Astrocyte of the cerebellum (primary cell): ENCODE measurements at places on chromosomes 11 and 22.
A peak's percentile ranks its signal among the peaks of the same experiment; 100 is the strongest.

DNA sequence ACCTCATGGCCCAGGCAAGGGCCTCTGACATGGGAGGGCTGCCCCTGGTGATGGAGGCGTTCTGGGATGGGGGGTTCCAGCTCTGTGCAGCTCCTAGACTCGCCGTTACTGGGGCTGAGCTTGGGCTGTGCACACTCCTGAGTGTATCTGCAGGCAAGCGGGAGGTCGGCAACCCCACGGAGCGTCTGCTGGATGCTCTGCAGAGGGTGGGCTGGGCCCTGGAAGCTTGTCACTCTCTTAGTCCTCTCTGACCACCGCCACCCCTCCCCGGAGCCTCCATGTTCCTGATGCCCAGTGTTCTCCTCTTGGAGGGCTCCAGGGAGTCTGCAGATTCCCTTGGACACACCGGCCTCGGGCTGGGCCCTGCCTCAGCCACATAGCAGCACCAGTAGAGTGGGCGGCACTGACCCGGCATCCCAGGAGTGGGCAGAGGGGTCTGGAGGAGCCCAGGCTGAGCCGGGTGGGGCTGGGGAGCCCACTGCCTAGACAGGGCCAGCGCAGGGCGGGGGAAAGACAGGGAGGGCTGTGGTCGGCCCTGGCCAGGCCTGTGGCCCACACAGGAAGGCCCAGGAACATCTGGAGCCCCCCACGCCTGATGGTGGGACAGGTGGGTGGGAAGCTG, 20.6 kb upstream of the MUC5B start:
- no peak for DNase-seq

DNA sequence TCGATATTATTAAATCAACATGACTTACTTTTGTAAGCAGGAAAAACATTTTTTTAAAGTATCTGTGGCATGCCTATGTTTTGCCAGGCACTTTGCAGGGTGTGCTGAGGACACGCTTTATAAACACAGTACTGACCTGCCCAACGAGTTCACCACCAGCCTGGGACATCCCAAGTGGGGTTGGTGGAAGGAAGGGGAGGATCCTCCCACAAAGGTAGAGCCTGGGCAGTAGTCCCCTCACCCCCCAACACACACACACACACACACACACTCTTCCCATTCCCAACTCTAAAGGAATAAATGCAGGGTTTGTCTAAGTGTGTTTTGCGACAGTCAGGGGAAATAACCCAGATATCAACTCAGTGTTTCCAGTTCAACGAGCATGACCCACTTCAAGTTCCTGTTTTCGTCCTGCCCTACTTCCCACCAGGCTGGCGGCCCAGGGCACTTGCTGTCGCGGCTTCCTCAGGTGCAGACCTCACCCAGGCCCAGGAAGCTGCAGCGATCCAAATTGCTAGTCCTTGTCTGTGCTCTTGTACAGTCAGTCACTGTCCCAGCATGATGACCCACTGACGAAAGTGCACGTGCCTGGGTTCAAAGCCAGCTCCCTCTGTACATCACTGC, 3.1 kb downstream of the CERK start:
- DNase-seq = no peak

DNA sequence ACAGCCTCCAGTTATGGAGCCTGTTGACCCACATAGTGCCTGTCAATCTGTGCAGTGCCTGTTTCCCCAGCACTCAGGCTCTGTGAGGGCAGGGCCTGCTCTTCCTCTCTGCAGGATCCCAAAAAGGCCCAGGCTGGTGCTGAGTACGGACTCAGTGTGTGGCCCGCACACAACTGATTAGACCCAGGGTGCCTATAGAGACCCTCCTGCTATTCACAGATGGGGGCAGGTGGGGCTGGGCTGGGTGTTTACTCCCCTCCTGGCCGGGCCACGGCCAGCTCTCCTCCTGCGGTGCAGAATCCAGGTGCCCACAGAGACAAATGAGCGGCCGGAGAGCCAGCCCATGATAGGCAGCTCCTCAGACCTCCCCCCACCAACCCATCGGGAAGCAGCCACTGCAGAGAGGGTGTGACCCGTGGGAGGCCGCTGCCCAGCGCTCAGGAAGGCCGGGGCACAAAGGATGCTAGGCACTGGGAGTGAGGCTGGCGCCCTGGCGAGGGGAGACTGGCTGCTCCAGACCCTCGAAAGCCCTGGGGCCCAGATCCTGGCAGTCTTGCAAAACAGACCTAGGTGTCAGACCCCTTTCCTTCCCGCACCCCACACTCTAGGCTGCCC, 239.0 kb downstream of the CTTN start:
- DNase-seq = no peak

- DNase-seq = no peak
Observed at GRCh38 chr11:15815246-15816195, 540.8 kb downstream of the SOX6 start.

GRCh38 chr11:66335531-66336233, 552 bp downstream of the RIN1 start:
- DNase-seq = no peak

DNA sequence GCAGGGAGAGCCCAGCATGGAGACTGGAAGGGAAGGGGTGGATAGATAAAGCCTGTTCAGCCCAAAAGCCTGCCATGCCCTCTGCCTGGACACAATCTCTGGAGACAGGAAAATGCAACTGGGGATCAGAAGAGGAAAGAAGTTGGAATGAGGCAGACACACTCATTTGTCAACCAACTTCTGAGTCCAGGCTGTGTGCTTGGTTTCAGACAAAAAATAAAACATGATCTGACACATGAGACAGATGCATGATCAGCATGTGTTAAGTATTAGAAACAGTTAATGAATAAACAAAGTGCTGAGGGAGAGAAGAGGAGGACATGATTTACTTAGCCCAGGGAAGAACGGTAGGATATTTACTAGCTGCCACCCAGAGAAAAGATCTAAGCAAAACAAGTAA, 839 bp downstream of the LRRN4CL start:
- DNase-seq = no peak

- no peak for DNase-seq
Observed at GRCh38 chr11:60866911-60867870, at the start of gene ZP1. Gene ZP1, plus strand, starts transcription at chr11:60867542. Its CDS starts 20 bp downstream, at chr11:60867562.

DNA sequence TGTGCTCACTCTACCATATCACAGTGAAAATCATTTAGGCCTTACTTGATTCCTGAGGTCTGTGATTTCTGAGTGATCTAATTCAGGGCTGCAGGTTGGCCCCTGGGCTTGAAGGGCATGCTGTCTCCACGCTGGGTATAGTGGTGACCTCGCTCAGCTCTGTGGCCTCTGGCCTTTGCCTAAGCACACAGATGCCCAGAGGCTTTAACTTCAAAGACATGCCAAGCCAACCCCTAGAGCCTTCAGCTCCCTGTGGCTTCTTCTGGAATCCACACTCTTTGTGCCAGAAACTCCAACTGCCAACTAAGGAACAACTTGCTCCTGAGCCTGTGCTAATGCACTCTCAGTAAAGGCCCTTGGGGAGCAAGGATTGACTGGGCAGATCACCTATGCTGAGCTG, 232.6 kb upstream of the MPPED2 start:
- no peak for DNase-seq

- no peak for DNase-seq
Observed at GRCh38 chr11:134835561-134835960, 423.5 kb upstream of the B3GAT1 start.

DNA sequence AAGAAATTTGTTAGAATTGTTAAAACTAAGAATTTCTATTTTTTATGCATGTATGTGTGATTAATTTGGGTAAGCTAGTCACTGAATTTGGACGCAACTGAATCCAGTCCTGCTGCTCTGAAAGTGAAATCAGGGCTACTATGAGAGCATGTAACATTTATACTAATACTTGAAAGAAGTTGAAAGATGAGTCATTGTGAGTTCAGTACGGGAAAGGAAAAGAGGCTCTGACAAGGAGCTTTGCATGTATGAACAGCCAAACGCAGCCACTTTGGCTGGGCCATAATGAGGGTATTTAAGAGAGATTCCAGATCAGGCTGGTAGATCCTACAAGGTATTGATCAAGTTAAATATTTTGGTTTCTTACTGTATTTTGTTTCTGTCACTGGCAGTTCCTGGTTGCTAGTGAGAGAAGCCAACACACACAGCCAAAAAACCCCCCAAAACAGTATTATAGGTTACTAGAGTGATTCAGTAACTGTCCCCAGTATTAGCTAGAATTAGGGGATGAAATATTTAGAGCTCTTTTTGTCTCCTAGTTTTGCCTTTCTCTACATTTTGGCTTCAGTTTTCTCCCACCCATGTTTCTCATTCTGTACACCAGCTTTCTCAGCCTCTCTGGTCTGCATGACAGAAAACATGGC, 14.1 kb downstream of the AASDHPPT start:
- peak; percentile 57 for DNase-seq

GRCh38 chr11:45844822-45845578, 2.3 kb upstream of the CRY2 start:
- no peak for DNase-seq

DNA sequence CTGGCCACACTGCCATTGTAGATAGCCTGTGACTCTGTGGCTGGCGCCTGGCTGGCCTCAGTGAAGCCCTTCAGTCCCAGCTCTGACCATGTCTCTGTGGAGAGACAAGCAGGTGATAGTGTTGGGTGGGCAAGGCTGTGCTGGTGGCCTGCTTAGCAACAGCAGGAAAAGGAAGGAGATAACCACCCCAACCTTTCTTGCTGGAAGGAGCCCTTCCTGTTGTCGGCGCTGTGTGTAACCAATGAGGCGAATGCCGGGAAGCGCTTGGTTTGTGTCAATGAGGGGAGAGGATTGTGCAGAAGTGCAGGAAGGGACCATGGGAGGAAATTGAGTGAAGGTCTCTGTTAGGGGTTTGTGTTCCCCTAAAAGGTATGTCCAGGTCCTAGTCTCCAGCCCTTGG, 27.3 kb downstream of the PARVB start:
- no peak for DNase-seq

DNA sequence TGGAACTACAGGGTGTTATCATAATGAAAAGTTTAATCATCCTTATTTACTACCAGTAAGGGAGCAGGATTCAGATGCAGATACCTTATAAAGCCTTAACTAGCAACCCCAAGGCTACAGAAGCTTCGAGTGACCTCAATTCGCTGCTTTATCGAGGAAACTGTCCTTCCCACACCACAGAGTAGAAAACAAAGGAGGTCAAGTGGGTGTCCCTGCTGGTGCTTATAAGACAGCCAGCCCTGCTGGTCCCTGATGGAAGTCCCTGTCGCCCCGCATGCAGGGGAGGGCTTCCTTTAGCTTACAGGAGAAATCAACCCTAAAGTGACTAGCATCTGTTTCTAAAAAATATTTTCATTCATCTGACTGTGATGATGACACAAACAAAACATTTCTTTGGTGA, 7.3 kb downstream of the MN1 start:
- DNase-seq = no peak

GRCh38 chr11:130426837-130427341, 1.5 kb downstream of the ADAMTS8 start:
- no peak for DNase-seq

- no peak for DNase-seq
Observed at GRCh38 chr11:111089759-111090158, 155.8 kb upstream of the POU2AF2 start.

DNA sequence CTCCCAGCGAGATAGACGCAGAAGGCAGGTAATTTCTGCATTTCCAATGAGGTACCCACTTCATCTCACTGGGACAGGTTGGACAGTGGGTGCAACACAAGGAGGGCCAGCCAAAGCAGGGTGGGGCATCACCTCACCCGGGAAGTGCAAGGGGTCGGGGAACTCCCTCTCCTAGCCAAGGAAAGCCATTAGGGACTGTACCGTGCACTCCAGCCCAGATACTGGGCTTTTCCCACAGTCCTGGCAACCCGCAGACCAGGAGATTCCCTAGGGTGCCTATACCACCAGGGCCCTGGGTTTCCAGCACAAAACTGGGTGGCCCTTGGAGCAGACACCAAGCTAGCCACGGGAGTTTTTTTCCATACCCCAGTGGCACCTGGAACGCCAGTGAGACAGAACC, 17.2 kb downstream of the TRPC6 start:
- no peak for DNase-seq

DNA sequence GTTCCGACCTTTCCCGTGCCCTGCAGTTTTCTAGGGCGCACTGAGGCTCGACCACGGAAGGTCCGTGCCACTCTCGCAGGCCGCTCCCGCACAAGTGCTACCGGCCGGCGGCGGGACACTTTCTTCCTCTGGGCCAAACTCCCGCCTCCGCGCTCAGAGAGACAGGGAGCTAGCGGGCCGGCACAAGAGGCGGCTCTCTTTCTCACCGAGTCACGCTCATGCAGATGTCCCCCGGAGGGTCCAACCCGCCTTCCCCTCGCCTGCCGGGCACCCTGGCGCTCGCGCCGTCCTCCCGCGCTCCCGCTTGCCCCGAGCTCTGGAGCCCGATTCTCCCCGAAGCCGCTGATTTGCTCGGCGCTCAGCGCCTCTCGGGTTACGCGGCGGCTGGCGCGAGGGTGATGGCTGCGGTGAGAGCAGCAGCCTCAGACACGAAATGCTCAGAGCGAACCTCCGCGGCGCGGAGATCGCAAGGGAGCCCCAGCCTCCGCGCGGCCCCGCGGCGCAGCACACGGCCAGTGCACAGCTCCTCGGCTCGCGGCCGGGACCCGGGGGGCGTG, 1.0 kb downstream of the LMO1 start:
- DNase-seq = peak; percentile 23

GRCh38 chr11:73114110-73114834, 27.8 kb downstream of the FCHSD2 start:
- DNase-seq = no peak

DNA sequence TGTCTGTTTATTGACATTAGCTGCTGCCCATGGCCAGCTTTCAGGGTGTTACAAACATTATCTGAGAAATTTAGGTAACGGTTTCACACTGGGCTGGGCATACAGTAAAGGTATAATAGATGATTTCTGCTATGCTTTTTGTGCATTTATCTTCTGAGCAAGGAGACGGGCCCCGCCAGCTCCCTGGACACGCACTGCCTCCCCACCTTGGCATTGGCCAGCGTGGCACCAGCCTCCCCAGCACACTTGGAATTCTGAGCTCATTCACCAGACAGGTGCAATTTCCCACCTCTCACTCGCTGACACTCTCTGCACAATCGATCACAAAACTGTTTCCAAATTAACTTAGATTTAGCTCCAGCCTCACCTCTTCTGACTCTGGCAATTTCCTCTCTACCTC, 222.8 kb downstream of the CEP164 start:
- DNase-seq = no peak

DNA sequence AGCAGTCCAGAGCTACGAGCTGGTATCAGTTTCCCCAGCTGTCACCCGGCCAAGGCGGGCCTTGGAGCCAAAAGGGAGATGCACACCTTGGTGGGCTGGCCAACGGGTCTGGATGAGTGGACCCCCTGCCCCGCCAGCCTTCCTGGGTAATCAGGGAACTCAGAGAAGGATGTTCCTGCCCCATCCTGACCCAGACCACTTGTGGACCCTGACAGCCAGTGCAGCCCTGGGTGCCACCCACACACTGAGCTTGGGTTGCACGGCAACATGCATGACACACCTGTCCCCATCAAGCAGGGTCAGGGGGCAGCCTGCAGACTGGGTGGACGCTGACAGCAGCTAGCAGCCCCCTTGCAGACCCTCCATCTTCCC, 8.6 kb downstream of the SLC25A1 start:
- no peak for DNase-seq
